ENCODE measurements at places on chromosomes 16 and 17.

GRCh38 chr17:33519692-33520091, 226.6 kb upstream of the ASIC2 start:
- DNase-seq: no peak

GRCh38 chr17:58521680-58522079, 7.2 kb upstream of the MTMR4 start:
- no peak for DNase-seq

GRCh38 chr16:13109171-13109570, 207.8 kb downstream of the SHISA9 start:
- DNase-seq: no peak

GRCh38 chr16:89491974-89492687, 1.8 kb upstream of the ANKRD11 start:
- DNase-seq: no peak

GRCh38 chr17:80261159-80261894, 675 bp downstream of the RNF213 start:
- DNase-seq: peak; percentile 31

- DNase-seq: peak; percentile 18
Observed at GRCh38 chr16:56743840-56744239, 13.9 kb downstream of the NUP93 start.

- DNase-seq: no peak
Observed at GRCh38 chr17:79098282-79098867, 23.8 kb downstream of the ENGASE start.

DNA sequence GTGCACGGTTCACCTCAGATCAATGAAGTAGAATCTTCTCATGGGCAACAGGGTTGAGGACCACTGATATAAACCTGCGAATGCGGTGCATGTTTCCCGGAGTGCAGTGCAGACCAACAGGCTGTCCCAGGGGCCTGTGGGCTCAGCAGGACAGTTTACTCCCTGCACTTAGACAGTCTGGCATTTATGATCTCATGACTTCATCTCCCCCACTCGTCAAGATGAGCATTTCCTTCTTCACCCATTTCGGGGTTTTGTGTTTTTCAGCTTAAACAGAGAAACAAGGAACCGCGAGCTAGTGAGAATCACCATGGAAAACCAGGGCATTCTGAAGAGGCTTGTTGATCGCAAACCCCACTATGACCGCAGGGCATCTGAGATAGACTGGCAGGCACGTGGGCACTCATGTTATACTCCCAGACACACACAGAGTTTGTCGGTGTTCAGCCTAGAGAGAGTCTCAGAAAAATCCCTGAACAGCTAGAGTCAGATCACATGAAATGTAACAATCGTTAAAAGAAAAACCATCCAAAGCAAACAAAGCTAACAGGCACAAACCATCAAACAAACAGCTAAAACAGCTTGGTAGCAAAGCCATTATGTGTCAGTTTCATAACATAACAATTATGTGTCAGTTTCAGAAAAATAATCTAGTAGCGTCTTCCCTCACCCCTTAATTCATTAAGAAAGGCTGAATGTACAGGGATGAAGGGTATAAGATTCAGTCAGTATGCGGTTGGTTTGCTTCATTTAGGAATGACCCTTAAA, 2.9 kb downstream of the CFAP97D1 start:
- no peak for DNase-seq

DNA sequence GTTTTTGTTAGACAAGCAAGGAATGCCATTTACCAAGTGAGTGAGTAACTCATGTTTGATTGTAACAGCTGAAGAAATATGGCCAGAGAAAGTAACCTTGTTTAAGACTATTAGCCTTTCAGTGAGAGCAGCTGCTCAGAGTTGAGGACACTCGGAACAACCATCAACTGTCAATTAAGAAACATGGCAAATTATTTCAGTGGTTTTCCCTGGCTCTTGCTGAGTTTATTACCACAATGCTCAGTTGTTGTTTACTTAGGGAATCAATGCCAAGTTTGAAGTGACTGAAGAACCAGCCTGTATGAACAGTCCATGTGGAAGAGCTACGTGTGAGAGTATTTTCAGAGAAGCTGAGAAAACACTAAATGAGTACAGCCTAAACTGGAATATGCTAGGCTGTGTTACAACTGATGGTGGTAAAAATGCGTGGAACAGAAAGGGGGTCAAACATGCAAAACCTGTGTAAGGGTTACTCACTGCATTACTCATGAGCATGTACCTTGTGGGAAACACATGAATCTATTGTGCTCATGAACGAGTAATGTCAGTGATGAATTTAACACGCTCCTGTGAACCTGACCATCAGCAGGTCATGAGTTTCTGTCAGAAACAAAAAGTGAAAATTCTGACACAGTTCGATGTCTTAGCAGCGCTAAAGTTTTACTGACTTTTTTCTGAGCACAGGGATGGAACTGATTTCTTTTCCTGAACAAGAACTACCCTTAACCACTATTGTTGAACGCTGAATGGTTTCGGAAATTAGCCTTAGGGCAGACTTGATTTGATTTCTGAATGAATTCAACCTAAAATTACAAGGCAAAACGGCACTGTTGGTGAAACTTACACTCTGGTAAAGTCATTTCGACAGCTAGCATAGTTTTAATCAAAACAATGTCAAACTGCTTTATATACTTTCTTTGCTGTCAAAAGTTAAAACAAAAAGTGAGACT, 33.5 kb downstream of the GNA13 start:
- peak; percentile 78 for DNase-seq

GRCh38 chr16:71296584-71297340, 7.6 kb upstream of the CMTR2 start:
- DNase-seq: no peak

GRCh38 chr16:11205065-11205699, 50.8 kb downstream of the SOCS1 start:
- DNase-seq: no peak

DNA sequence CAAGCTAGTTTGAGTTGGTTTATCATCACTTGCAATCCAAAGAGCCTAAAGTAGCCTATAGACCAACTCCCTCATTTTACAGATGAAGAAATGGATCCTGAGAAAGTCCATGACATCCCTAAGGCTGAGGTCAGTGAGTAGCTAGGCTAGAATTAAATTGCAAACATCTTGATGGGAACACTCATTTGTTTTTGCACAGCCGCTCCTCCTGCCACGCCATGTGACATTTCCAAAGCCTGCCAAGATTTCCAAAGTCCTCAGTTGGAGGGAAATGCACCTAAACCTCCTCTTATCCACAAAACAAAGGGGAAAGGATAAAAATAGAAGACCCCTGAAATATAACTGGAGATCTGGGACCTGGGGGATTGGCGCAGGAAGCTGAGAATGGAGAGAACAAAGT, 15.0 kb downstream of the TMEM92 start:
- DNase-seq: no peak

GRCh38 chr17:60554377-60554788, 28.3 kb upstream of the APPBP2 start:
- no peak for DNase-seq

DNA sequence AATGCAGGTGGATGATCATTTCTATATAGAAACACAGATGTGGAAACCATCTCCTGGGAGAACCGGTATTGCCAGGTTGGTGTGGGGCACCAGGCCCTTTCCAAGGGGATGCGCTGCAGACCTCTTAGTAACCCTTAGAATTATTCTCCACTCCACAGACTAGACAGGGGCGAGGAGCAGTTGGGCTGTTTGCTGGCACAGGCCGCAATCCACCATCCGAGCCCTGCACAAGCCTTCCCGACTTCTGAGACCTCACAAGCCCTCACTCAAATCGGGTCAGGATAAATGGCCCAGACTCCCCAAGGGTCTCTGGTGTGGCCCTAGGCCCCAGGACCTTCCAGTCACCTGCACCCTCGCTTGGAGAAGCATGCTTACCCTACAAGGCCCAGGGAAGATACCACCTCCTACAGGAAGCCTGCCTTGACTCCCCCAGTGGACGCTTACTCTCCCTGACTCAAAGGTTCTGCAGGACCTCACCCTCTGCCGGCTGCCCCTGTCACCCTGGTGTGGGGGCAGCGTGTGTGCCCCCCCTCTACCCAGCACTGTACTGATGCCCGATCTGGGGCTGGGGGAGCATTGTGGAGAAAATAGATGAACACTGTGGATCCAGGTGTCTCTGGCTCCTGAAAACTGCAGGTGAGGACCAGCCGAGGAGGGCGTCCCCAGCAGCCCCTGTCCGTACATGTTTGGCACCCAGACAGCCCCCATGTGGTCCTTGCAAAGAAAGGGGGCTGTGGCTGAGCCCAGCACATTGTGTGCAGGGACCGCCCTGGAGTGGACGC, 49.8 kb upstream of the ACSF3 start:
- no peak for DNase-seq

DNA sequence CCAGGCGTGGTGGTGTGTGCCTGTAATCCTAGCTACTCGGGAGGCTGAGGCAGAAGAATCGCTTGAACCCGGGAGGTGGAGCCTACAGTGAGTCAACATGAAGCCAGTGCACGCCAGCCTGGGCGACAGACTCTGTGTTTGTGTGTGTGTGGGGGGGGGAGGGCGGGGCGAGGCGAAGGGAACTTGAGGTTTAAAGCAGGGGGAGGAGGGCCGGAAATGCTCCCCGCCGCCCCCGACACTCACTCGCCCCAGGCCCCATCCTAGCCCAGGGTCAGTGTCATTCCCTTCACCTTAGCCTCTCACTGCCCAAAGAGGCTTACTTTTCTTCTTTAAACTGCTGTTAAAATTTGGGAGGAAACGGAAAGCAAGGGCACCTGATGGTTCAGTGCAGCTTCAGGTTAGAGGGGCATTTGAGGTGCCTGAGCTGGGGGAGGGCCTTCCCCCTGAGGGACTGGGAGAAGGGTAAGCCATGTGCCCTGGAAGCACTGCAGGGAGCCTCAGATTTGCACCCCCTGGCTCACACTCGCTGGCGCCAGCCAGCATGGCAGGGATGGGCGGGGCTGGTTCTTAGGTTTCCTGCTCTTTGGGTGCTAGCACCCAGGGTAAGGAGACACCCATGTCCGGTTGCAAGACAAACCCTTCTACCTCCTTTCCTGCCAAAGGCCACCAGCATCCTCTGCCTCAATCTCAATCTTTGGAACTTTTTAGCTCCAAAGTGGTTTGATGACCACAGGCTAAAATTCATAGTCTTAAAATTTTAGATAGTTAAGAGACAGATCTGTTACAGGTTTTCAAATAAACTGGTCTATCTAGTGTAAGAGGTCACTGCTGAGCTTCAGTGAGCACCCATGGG, 2.2 kb upstream of the LIMD2 start:
- no peak for DNase-seq

DNA sequence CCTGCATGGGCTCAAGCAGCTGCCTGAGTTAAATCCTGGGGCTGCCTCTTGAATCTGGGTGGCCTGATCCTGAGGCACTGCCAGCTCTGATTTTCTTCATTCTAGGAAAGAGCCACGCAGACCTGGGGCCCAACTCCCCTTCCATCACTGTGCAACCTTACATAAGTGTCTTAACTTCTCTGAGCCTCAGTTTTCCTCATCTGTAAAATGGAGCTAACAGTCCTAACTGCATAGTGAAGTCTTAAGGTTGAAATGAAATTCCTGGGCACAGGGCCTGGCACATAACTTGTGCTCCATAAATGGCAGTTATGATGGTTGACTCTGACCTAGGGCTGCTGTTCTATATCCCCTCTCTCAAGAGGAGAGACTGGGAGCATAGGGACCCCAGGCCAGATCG, 236.6 kb downstream of the GSG1L start:
- no peak for DNase-seq

- DNase-seq: no peak
Observed at GRCh38 chr16:81461766-81462165, 17.2 kb downstream of the CMIP start.

GRCh38 chr16:19148189-19148588, 19.9 kb upstream of the SYT17 start:
- no peak for DNase-seq

DNA sequence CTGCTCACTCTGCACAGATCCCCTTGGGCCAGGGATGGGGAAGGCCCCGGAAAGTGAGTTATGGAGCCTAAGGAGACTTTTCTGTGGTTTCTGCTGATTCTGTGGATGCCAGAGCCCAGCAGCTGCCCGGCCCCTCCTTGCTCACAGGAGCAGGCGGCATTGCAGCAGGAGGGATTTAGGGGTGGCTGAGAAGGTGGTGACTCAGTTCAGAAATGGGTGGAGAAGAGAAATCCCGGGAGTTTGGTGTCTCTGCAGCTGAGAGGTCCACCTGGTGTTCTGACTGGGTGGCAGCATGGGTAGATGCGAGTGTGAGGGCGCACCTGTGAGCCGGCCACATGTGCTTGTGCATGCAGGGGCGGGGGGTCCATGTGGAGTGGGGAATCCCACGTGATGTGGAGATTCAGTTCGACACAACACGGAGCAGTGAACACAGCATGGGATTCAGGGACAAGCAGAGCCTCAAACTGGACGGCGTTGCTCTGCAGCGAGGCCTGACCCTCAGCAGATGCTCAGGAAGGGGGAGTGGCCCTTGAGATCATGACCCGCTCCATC, 16.0 kb upstream of the SPPL2C start:
- DNase-seq: no peak

GRCh38 chr16:19567560-19567959, 12.1 kb downstream of the VPS35L start:
- no peak for DNase-seq

- DNase-seq: no peak
Observed at GRCh38 chr17:62822080-62822904, 14.2 kb upstream of the MARCHF10 start.

DNA sequence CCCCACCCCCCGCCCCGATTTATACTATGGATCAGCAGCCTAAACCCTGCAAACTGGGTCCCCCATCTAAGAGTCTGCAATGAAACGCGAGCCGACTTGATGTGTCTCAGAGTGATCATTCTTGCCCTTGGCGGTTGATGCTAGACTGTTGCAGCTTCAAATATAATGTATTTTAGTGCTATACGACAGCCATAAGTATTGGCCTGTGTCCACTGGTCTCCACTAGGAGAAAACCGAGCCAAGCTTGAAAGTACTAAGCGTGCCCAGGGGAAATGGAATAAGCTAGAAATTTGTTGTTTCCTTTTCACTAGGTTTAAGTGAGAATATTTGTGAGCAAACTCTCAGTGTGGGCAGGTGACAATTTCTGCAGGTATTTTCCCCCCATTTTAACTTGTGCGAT, 711.2 kb downstream of the MAF start:
- no peak for DNase-seq

DNA sequence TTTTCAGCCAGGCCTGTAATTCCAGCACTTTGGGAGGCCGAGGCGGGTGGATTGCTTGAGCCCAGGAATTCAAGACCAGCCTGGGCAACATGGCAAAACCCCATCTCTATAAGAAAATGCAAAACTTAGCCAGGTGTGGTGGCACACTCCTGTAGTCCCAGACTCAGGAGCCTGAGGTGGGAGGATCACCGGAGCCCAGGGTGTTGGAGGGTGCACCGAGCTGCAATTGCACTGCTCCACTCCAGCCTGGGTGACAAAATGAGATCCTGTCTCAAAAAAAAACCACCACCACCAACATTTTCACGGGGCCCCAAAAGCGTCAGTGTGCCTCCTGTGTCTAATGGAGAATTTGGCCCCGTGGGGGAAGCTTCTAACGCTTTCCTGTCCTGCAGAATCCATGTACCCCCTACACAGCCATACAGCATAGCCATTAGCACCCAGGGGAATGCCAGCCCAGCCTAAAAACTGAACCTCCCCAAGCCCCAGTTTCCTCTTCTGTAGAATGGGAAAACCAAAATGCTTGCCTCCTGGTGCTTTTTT, 22.2 kb upstream of the MAP3K14 start:
- no peak for DNase-seq
